ENCODE measurements at places on chromosomes 6 and 20.

GRCh38 chr6:123417535-123417934 lies 219.2 kb downstream of the TRDN start:
- DNase-seq, result no peak

DNA sequence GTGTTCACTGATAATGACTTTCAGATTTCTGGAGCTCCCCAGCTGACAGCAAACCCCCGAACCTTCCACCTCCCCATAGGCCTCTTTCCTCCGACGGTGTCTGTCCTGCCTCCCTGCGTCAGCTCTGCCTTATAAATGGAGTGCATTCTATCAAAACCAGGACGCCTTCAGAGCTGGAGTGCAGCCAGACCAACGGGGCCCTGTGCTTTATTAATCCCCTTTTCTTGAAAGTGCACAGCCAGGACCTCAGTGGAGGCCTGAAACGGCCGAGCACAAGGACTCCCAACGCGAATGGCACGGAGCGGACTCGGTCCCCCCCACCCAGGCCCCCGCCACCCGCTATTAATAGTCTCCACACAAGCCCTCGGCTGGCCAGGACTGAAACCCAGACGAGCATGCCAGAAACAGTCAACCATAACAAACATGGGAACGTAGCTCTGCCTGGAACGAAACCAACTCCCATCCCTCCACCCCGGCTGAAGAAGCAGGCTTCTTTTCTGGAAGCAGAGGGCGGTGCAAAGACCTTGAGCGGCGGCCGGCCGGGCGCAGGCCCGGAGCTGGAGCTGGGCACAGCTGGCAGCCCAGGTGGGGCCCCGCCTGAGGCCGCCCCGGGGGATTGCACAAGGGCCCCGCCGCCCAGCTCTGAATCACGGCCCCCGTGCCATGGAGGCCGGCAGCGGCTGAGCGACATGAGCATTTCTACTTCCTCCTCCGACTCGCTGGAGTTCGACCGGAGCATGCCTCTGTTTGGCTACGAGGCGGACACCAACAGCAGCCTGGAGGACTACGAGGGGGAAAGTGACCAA lies 42.3 kb upstream of the NAA20 start:
- no peak for DNase-seq

- no peak for DNase-seq
Measured at GRCh38 chr6:24458134-24458533, 31.2 kb downstream of the GPLD1 start.

DNA sequence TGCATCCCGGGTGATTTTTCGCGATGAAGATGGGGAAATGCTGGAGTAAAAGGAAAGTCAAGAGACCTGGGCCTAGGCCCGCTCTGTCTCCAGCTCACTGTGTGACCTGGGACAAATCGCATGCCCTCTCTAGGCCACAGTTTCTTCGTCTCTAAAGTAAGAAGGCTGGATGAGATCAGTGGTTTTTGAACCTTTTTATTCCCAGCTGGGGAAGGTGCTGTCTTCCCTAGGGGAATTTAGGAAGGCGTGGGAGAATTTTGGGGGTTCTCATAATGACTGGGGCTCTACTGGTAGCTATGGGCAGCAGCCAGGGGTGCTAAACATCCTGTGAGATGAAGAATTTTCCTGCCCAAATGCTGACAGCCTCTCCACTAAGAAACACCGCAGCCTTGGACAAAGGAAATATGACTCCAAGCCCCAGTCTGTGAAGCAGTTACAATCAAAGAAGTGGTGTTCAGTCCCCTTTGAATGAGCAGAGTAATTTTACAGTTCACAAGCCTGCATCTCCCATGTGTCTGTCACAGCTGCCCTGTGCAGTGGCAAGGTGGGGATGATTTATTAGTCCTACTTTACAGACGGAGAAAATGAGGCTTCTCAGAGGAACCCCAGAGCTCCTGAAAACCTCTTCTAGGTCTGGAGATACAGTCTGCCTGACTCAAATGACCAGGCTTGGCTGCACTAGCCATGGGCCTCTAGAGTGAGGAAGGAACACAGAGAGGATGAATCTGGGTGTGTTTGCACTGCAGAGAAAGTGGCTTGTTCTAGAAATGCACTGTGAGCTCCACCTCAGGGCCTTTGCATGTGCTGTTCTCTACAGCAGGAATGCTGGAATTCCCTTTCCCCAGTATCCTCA lies 57.2 kb downstream of the RAB44 start:
- no peak for DNase-seq

DNA sequence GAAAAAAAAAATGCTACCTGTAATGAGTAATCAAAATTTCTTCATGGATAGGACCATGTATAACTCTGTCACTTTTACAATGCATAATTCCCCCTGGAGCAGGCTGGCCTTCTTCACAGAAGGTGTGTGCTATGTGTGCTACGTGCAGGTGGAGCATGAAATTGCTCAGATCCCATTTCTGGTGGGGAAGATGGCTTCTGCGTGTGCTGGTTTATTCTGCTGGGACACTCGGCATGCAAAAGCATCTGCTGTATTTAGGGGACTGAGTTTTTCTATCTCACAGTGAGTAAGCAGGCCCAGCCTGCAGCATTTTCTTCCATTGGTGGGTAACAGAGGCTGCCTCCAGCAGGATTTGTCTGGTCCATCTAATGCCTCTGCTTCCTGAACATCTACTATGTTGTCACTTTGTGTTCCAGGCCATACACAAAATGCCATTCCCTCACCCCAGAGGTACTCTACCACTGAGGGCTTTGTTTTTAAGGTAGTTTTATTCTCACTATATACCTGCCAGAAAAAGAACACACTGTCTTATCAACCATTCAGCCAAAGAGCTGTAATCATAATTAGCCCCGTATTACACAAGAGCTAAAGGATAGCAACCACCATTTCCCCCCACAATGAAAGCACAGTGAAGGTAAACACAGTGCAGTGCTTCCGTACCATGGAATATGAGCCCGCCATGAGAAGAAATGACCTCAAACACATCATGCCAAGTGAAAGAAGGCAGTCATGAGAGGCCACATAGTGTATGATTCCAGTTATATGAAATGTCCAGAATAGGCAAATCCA lies 62.4 kb downstream of the SYNDIG1 start:
- DNase-seq, result no peak

DNA sequence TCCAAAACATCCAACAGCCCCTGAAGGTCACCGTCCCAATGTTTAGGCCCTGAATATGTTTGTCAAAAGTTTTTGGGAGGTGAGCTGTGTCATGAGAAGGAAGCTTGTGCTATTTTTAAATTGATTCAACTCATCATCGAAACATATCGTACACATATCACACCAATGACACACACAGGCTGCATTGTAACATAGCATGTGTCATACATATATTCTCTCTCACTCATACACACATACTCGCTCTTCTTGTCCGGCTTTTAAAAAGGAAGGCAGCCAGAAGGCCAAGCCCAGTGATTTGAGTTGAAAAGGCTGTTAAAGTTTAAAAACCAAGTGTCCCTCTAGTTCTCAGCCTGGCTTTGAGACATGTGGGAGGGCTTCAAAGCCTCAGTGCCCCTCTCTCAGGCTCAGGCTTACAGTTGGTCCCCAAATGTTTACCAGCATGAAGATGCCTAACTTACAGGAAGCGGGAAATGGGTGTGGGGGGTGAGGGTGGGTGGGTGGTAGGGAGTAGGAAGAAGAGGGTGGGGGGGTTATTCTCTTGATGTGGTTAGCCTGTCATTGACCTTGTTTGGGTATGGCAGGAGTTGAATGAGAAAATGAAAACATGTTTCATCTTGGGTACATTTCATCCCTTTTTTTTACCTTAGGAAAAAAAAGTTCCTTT lies 3.3 kb upstream of the PRDM1 start:
- no peak for DNase-seq

- no peak for DNase-seq
Measured at GRCh38 chr6:98463038-98464000, 371.1 kb upstream of the POU3F2 start.

DNA sequence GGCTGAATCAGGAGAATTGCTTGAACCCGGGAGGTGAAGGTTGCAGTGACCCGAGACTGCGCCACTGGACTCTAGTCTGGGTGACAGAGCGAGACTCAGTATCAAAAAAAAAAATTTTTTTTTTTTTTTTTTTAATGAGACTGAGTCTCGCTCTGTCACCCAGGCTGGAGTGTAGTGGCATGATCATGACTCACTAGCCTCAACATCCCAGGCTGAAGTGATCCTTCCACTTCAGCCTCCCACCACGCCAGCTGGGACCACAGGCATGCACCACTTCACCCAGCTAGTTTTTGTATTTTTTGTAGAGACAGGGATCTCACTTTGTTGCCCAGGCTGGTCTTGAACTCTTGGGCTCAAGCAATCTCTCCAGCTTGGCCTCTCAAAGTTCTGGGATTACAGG lies 53.3 kb downstream of the MYO6 start:
- DNase-seq, result no peak

DNA sequence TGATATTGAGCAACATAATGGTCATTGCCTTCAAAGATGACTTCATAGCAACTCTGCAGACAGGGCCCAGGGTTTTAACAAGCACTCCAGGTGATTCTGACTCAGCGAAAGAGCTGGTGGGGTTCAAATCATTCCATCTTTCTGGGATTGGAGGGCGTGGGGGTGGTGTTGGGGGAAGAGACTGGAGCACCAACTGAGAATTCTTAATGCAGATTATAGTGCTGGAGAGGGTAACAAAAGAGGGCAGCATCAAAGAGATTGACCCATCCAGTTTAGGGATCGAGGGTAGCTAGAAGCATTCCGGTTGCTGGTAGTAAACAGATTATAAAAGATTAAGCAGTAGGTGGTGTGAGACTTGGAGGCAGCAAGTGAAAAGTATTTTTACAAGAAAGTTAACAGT lies 15.9 kb downstream of the PFDN4 start:
- DNase-seq, result no peak

DNA sequence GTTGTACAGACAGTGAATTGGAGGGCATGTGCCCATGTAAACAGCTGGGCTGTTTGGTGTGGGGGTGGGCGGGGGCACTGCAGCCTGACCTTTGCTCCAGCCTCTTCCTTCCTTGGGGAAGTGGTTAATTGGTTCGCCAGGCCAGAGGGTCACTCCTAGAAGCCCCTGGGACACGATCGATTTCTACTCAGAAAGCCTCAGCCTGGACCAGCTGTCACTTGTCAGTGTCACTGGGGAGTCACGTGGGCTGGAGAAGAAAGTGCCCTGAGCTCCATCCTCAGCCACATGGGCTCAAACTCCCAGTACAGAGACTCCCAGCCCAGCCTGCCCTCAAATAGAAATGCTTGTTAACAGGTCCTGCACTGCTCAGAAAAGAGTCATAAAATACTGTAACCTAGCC lies 423.8 kb upstream of the SULF2 start:
- no peak for DNase-seq

DNA sequence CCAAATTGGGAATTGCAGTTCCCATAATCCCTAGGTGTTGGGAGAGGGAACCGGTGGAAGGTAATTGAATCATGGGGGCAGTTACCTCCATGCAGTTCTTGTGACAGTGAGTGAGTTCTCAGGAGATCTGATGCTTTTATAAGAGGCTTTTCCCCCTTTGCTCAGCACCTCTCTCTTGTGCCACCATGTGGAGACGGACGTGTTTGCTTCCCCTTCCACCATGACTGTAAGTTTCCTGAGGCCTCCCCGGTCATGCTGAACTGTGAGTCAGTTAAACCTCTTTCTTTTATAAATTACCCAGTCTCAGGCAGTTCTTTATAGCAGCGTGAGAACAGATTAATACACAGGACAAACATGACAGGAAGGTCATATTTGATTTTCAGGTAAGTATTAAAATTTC lies 25.3 kb upstream of the HECA start:
- DNase-seq, result peak; percentile 29

- no peak for DNase-seq
Measured at GRCh38 chr6:96466147-96466863, 55.3 kb upstream of the UFL1 start.

DNA sequence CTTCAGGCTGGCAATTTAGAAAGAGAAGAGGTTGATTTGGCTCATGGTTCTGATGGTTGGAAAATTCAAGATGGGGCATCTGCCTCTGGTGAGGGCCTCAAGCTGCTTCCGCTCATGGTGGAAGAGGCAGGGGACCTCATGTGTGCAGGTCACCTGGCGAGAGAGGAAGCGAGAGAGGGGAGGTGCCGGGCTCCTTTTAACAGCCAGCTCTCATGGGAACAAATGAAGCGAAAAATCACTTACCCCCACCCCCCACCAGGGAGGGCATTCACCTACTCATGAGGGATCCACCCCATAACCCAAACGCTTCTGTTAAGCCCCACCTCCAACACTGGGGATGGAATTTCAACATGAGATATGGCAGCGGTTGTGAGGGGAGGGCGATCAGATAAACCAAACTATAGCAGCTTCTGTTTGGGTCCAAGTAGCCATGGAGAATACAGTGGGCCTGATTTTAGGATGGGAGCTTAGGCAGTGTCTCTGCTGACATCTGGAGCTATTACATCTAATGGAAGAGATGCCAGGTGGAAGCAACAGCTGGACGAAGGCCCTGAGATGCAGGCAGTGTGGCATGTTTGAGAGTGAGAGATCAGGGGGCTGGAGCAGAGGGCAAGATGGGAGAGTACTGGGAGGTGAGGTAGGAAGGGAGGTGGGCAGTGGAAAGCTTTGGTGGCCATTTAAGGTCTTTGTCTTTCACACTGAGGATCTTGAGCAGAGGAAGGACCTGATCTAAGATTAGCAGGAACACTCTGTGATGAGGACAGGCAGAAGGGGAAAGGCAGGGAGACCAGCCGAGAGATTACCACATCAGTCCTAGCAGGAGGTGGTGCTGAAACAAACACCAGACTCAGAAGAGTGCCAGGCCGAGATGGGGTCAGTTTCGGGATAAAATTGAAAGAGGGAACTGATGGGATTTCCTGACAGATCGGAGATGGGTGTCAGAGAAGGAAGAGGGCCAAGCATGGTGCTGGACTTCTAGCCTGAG lies 161.8 kb downstream of the NFATC2 start:
- peak; percentile 67 for DNase-seq

DNA sequence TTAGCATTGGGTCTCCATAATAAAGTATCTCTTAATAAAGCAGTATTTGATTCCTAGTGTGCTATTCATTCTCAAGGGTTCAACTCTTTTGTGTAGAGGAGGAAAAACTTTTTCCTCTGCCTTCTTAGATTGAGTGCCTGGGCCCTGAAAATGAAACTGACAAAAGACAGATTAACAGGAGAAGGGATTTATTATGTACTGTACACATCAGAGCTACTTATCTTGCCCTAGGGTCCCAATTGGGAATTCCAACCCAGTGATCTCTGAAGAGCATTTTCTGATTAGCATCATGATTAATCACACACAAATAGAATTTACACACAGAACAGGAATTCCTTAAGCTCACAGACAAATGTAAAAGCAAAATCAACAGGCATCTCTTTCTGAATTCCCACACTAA lies 128.9 kb downstream of the CD164 start:
- no peak for DNase-seq

GRCh38 chr20:44800391-44801046 lies 9.8 kb downstream of the RIMS4 start:
- no peak for DNase-seq

GRCh38 chr6:16741112-16742016 lies 19.9 kb downstream of the ATXN1 start:
- DNase-seq, result no peak

Data from B cell (primary cell).